ENCODE measurements at places on chromosomes 1 and 21.
A peak's percentile ranks its signal among the peaks of the same experiment; 100 is the strongest.

GRCh38 chr1:244837597-244838258, 2.3 kb downstream of the COX20 start:
- no peak for DNase-seq

- DNase-seq = no peak
These were observed 15.4 kb downstream of the KAZN start for GRCh38 chr1:14613926-14614325.

- no peak for DNase-seq
These were observed 19.8 kb downstream of the SELP start for GRCh38 chr1:169610108-169610507.

DNA sequence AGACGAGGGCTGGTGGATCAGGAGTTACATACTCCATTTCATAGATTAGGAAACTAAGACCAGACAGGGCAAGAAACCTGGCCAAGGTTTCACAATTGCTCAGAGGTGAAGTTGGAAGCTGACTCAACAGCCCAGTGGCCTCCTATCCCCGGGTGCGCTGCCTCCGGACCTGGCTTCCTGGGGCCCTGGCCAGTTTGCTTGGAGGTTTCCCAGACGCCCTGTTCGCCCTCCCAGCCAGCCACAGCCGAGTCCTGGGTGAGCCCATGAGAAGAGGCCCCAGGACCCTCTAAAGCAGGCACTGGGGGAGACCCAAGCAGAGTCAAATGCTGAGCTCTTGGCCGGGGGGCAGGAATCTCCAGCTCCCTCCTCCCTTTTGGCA, 180.1 kb downstream of the ZBTB18 start:
- DNase-seq = no peak

- DNase-seq = no peak
These were observed 17.1 kb upstream of the ADGRB2 start for GRCh38 chr1:31781138-31781755.

- no peak for DNase-seq
These were observed 18.9 kb downstream of the SPATA46 start for GRCh38 chr1:162357681-162358266.

DNA sequence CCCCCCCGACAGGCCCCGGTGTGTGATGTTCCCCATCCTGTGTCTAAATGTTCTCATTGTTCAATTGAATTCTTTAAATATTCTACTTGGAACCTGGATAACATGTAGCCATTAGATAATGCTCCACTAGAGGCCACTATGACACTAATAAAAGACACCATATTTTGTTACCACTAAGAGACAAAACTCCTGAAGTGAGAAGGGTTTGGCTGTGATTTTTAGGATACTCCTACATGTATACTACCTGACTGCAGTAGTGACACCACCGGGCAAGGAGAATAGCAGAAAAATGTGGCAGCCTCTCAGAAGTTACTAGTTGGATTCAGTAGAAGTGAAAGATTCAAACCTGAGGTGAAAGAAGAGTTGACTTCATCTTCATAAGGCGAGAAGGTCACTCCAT, 36.0 kb downstream of the F5 start:
- no peak for DNase-seq

DNA sequence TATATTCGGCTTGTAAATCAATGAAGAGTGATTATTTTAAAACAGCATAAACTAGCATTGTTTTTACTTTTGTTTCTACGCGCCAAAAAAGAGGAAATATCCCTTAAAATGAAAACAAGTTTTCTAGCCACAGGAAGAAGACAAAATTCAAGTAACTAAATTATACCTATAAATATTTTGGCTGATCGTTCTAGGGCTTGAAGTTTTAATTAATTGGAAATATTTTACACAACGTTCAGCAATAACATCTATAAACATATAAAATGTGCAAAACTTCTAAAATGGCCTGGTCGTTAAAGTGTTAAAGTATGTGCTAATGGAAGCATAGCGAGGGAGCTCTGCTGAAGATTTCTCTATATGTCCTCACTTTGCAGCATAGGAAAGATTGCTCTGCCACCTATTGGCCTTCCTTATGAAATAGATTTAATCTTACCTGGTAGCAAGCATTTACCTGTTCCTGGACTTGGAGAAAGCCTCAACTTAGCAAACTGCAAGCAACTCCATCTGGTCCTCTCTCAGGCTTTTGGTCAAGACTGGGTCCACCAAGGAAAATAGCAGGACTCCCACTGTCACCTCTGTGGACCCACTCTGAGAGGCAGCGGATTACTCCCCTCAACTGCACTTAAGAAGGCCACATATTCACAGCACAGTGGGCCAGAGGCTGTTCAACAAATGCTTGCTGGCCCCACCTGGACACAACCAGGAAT, 351.3 kb upstream of the RUNX1 start:
- peak; percentile 78 for DNase-seq

Data from CD4-positive, alpha-beta T cell (primary cell).